ENCODE measurements at places on chromosomes 6 and 20.

DNA sequence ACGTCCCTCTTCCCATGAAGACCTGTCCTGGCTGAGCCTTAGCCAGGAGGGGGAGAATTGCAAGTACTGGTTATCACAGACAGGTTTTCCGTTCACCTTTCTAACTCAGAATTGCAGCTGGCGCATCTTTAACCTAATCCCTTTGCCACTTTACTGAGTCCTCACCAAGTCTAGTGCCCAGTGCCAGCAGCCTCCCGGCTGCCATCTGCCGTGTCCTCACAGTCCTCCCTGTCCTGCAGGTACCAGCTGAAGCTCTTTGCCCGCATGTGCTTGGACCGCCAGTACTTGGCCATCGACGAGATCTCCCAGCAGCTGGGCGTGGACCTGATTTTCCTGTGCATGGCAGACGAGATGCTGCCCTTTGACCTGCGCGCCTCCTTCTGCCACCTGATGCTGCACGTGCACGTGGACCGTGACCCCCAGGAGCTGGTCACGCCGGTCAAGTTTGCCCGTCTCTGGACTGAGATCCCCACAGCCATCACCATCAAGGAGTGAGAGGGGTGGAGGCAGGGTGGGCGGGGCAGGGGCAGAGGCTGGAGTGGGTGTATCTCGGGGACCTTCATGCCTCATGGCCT, 41.3 kb downstream of the UQCC2 start:
- no peak for DNase-seq

GRCh38 chr20:50380697-50381040, 129.5 kb upstream of the PTPN1 start:
- DNase-seq, result no peak

DNA sequence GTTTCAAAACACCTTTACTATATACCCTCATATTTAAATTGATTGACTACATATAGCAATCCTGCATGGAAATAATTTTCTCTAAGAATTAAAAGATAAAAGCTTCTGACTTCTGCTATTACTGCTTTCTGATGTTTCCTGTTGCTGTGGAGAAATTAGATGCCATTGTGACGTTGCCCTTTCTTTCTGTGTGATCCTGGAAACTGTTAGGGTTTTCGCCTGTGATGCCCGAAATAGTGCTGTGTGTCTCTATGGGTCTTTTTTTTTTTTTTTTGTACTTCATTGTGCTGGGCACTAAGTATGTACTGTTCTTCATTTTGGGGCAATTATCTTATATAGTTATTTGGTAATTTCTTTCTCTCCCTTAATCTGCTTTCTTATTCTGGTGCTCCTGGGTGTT, 205.0 kb downstream of the ARID1B start:
- no peak for DNase-seq

- no peak for DNase-seq
These were observed 1.3 kb upstream of the BPIFA2 start for GRCh38 chr20:33166533-33167113.

GRCh38 chr6:150598858-150599198, 857 bp upstream of the PLEKHG1 start:
- no peak for DNase-seq

DNA sequence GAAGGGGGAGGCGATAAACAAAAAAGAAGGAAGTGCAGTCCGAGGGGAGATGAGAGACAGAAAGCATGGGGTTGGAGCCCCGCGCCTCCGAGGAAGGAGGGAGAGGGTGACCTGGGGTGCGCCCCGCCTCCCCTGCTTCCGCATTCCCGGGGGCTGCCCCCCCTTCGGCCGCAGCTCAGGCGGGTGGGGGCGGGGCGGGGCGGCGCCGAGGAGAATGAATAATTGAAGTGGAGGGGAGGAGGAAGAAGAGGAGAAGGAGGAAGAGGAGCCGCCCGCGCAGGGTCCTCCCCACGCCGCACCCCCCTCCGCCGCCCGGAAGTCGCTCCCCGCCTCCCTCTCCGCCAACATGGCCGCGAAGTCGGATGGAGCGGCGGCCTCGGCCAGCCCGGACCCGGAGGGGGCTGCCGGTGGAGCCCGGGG, at the start of gene XKR7:
XKR7 (plus strand) TSS at position 322 of the 420 bp plus-strand sequence; CDS start at position 347, 25 bp downstream.
- peak; percentile 30 for DNase-seq

GRCh38 chr6:99589290-99589672, 17.4 kb upstream of the PRDM13 start:
- peak; percentile 23 for DNase-seq

DNA sequence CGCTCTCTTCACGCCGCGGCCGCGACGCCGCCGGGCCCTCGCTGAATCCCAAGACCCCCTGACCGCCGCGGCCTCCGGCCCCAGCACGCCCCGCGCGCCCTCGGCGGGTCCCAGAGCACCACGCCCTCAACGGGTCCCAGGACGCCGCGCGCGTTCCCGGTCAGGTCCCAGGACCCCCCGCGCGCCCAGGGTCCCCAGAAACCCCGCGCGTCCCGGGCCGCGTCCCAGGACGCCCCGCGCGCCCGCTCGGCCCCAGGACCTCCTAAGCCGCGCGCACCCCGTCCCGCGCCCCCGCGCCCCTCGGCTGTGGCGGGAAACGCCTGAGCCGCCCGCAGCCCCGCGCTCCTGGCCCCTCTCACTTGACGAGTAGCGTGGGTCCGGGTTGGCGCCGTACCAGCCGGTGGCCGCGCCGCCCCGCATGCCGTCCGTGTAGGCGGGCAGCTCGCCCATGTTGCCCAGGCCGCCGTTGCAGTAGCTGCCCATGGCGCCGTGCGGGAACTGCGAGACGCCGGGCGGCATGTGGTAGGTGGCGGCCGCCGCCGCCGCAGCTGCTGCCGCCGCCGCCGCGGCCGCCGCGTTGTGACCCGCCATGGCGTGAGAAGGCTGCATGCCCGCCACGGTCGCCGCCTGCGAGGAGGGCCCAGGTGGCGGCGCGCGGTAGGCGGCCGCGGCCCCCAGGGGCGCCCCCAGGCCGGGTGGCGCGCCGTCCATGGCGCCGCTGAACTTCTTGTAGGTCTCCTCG, 556 bp downstream of the NKX2-4 start:
- DNase-seq, result peak; percentile 29

DNA sequence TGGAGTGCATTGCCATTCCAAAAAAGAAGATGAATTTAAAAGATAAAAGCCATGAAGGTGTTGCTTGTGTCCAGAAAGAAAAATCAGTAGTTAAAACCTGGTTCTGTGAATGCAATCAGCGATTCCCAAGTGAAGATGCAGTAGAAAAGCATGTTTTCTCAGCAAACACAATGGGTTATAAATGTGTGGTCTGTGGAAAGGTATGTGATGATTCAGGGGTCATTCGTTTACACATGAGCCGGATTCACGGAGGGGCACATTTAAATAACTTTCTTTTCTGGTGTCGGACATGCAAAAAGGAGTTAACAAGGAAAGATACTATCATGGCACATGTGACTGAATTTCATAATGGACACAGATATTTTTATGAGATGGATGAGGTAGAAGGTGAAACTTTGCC, 24.7 kb upstream of the BAG2 start:
- DNase-seq, result no peak

DNA sequence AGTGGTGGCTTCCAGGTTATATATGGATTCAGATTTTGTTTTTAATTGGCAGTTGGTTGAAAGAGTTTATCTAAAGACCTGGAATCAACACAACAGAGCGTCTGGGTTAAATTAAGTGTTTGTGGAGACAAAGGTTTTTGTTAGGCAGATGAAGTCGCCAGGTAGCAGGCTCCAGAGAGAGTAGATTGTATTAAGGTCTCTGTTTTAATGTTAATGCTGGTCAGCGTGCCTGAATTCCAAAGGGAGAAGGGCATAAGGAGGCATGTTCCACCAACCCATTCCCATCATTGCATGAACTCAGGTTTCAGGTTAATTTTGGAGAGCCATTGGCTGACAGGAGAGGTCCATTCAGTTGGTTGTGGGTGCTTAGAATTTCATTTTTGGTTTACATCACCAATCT, 744.1 kb upstream of the GJE1 start:
- no peak for DNase-seq
